ENCODE measurements at places on chromosomes 3 and 15.

- peak; percentile 52 for DNase-seq
Measured at GRCh38 chr3:38137615-38138348, 679 bp upstream of the MYD88 start.

- DNase-seq = no peak
Measured at GRCh38 chr15:53835309-53835708, 75.8 kb upstream of the WDR72 start.

GRCh38 chr15:20358066-20358778 is 183.4 kb downstream of the GOLGA6L6 start:
- DNase-seq = no peak

- DNase-seq = no peak
Measured at GRCh38 chr3:40086890-40087883, 222.3 kb upstream of the EIF1B start.

GRCh38 chr3:32292085-32292796 is 53.8 kb downstream of the CMTM8 start:
- DNase-seq = no peak

DNA sequence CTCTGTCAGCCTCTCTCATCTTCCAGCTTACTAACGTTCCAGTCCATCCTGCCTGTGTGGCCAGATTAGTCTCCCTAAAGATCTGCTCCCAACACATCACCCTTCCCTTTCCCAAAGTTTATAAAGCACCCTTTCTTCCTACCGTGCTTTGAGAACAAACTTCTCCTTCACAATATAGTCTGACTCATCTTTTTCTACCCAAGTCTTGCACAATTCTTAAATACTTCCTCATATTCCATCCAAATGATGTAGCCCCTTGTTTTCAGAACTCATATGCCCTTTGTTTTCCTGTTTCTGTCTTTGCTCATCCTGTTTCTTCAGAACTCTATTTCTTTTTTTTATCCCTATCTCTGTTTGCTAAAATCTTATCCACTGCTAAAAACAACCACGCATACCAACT is 326.8 kb downstream of the MFSD1 start:
- no peak for DNase-seq

DNA sequence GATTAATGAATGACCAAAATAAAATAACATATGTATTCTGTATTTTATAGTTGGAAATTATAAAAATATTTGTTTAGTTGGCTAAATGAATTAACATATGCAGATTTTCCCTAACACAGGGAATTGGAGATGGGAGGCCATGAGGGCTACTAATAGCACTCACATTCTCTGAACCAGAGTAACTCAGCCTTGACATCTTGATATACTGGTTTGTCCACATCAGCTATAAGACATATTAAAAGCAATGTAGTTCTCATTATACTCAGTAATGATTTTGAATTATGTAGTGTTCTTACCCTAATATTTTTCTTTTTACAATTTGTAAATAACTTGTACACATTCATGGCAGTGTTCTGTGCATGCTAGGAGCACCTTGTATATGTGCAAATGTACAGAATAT is 255.9 kb downstream of the EPHA6 start:
- no peak for DNase-seq

DNA sequence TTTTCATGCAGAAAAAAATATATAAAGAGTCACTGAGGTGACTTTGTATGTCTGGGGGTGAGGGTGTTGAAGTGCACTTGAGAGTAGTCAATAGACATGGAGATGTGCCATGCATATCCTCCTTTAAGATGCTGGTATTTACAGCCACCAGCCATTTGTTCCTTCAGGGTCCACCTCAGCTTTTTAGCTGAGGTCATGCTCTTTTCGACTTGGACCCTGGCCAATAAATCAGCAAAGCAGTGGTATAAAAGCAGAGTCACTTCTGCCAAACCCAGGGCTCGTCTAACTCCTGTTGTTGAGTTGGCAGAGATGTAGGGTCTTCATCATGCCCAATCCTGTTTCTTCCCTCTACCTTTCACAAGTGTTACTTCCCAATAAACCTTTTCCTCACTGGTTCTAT is 75.1 kb upstream of the OSTN start:
- DNase-seq = no peak

- DNase-seq = peak; percentile 9
Measured at GRCh38 chr3:16741103-16741758, 136.0 kb upstream of the DAZL start.

DNA sequence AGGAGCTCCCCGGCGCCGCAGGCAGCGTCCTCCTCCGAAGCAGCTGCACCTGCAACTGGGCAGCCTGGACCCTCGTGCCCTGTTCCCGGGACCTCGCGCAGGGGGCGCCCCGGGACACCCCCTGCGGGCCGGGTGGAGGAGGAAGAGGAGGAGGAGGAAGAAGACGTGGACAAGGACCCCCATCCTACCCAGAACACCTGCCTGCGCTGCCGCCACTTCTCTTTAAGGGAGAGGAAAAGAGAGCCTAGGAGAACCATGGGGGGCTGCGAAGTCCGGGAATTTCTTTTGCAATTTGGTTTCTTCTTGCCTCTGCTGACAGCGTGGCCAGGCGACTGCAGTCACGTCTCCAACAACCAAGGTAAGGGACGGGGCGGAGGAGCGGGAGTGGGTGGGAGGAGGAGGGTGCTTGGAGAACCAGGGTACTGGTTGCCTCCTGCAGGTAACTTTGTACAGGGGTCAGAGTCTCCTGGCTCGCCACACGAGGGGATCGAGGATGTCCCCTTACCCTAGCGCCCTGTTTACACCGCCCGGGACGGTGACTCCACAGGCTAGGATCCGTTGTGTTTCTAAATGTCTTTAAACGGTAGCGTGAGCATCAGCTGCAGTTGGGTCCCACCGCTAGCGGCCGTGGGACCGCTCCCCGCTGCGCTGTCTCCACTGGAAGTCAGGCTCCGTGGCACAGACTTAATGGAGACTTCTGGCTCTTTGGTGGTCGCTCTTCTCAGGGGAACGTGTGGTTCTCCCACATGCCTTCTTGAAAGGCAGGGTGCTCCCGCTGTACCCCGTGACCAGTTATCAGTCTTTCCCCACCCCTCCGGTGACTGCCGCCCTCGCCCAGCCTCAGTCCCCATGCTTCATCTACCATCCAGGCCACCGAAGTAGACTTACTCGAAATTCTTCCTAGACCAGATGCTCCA is 515 bp downstream of the EPHA6 start:
- DNase-seq = no peak

GRCh38 chr3:192816351-192816750 is 89.0 kb upstream of the FGF12 start:
- DNase-seq = no peak

DNA sequence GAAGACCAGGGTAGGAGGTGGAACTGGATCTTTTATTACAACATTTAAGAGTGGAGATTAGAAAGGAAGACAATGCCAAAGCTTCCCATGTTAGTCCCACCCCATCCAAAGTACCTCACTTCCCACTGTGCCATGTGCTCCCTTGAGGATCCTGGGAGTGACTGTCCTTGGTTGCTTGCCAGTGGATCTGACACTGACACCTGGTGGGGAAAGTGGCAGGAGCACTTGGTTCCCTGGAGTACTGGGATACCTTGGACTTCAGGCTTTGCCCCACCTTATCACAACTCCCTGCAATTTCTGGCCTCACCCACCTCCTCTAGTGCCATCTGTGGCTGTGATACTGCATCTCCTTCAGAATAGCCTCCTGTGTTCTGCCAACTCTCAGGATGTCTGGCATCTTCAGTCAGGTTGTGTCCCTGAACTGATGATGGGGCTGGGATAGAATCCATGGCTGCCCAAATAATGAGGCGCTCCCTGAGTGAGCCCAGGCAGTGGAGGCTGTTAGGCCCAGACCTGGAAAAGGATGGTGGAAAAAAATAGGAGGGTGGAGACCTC is 1.3 kb downstream of the ELL3 start:
- DNase-seq = no peak

DNA sequence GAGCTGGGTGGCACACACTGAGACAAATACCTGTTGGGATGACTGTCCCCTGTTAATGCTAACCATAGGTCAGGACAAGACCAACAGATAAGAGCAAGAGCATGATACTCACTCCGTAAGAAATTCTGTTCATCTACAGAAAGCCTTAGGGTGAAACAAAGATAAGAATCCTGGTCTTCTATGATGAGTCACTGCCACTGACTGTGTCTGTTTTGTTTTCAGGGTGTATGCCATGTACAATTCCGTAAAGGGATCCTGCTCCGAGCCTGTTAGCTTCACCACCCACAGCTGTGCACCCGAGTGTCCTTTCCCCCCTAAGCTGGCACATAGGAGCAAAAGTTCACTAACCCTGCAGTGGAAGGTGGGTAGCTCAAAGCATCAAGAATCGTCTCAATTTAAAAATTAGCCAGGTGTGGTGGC is 141.1 kb downstream of the GHSR start:
- DNase-seq = no peak

DNA sequence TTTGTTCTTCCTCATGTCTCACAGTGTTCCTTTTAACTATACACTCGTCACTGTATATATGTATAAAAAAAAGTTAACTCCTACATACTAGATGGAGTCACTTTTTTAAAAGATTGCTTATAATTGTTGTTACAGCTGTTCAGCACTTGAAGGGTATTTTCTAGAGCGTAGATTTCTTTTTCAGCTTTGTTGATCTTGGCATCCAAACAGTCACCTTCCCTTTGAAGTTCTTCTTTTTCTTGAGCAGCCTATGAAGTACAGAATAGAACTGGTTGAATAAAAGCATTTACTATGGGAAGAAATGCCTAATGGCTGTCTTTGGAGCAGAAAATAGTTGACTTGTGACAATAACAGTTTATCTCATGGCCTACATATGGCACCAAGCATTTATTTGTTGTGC is 17.8 kb downstream of the TTC14 start:
- DNase-seq = no peak

- no peak for DNase-seq
Measured at GRCh38 chr15:23846218-23846617, 159.1 kb upstream of the NDN start.

- no peak for DNase-seq
Measured at GRCh38 chr3:190058521-190059241, 62.0 kb downstream of the P3H2 start.

DNA sequence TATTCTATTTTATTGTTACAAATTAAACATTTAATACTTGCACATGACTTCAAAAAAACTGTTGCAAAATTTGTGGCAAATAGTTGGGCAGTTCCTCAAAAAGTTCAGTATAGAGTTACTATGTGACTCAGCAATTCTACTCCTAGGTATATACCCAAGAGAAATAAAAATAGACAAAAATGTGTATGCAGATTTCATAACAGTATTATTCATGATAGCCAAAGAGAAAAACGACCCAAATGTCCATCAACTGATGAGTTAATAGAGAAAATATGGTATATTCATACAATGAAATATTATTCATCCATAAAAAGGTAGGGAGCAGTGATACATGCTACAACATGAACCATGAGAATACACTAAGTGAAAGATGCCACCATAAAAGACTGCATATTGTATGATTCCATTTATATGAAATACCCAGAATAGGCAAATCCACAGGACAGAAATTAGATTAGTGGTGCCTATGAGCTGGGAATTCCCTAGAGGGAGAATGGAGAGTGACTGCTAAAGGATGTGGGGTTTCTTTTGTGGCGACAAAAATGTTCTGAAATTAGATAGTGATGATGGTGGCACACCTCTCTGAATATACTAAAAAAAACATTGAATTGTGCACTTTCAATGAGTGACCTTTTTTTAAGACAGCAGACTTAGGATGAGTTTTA is 31.6 kb upstream of the CLASP2 start:
- DNase-seq = no peak

DNA sequence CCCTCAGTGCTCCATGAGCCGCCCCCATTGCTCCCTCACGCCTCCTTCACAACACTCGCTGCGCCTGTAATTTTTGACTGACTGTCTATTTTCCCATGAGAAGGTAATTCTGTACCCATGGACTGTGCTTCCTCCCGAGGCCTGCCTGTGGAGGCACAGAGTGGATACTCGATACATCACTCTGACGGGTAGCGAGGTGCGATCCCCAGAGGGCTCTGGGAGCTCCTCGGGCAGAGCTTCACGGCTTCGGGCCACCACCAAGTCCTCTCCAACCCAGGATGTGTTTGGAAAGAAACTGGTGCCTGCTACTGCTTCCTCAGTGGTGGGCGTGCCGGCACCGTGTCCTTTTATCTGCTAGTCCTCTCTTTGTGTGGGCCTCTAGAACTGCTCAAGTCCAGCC is 108.6 kb upstream of the DLG1 start:
- no peak for DNase-seq

GRCh38 chr3:25785826-25786225 is 2.6 kb upstream of the NGLY1 start:
- DNase-seq = no peak

DNA sequence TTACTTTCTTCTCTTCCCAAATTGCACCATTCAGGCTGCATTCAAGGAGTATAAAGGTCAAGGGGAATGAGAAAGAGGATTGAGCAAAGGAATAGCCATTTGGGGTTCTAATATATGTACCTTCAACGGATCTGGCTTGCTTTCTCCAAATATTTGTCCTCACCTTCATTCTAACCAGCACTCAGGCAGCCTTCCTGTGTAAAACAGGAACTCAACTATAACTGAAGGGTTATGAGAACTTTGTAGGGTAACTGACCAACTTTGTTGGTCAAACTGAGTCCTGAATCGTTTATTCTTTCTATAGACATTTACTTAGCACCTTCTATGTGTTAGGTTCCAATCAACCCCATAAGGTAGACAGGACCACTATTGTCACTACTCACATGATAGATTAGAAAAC is 5.1 kb upstream of the CPOX start:
- no peak for DNase-seq

DNA sequence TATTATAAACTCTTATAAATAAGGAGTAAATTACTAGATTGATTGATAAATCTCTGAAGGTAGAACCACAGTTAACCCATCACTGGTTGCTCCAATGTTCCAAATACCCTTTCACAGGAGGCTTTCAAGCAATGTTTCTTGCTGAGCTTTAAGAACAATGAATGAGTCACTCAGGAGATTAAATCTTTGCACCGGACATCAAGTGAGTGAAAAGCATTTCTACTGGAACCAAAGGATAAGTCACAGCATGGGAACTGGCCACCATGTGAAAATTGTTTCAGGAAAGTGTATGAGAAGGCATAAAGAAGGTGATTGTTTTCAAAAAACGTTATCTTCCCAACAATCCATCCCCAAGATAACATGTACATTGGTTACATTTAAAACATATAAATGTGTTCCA is 90.6 kb downstream of the CNTN3 start:
- DNase-seq = no peak

- no peak for DNase-seq
Measured at GRCh38 chr3:51397392-51397791, 6.3 kb downstream of the RBM15B start.

- DNase-seq = no peak
Measured at GRCh38 chr3:188949996-188950395, 221.8 kb upstream of the TPRG1 start.

DNA sequence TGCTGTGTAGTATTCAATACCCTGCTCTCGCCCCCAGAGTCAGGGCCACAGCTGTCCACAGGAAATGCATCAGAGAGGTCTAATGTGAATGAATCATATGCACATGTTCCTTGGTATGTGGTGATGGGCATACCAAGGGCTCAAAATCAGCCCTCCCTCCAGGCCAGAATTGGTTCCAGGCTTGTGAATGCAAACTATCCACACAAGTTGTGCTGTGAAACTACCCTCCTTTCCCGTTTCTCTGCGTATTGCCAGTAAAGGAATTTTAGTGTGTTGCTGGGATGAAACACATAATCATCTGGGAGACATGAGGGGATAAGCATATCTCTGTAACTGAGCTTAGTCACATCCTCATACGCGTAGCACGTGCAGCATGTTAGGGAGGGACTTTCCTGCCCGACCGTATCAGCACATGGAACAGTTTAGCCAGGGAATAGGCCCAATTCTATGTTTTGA is 9.2 kb upstream of the MME start:
- peak; percentile 5 for DNase-seq
